ENCODE measurements at places on chromosomes 3 and 15.

- no peak for DNase-seq
Observed at GRCh38 chr3:40325465-40325864, 16.0 kb downstream of the EIF1B start.

GRCh38 chr3:23301819-23302218, 98.7 kb downstream of the UBE2E2 start:
- DNase-seq = no peak

GRCh38 chr15:34582461-34583371, 735 bp downstream of the GOLGA8B start:
- peak; percentile 26 for DNase-seq

DNA sequence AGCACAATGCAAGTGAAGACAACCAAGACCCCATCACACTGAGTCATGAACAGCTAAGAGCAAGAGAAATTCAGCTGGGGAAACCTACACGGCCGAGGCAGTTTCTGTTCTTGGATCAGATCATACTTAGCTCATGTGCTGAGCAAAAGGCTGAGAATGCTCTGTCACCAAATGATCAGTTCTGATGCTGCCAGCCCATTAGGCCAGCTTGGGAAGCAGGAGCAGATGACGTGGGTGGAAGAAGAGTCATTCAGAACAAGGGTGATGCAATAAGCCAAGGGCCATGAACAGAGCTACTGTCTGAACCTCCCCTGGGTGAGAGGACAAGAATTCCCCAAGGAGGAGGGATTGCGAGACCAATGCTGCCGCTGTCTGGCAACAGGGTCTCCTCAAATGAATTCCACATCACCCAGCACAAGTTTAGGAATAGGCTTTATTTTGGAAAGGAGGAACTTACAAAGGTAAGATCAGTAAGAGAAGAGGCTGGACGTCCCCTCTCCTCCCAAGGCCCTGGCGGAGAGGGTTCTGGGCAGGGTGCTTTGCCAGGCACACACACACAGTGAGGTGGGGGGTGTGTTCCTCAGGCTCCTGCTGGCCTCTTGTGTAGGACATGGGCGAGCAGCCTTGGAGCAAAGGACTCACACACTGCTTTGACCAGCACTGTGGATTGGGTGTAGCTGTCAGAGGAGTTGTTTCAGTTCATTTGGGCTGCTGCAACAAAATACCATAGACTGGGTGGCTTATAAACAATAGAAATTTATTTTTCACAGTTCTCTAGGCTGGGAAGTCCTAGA, 65.6 kb upstream of the CTXND1 start:
- no peak for DNase-seq

DNA sequence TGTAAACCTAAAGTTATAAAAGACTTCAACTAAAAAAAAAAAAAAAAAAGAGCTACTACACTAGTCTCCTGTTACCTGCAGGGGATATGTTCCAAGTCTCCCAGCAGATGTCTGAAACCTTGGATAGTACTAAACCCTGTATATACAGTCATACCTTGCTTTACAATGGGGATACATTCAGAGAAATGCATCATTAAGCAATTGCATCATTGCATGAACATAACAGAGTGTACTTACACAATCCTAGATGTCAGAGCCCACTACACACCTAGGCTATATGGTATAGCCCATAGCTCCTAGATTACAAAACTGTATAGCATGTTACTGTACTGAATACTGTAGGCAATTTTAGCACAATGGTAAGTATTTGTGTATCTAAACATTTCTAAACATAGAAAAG, 119.1 kb downstream of the GMPS start:
- no peak for DNase-seq

DNA sequence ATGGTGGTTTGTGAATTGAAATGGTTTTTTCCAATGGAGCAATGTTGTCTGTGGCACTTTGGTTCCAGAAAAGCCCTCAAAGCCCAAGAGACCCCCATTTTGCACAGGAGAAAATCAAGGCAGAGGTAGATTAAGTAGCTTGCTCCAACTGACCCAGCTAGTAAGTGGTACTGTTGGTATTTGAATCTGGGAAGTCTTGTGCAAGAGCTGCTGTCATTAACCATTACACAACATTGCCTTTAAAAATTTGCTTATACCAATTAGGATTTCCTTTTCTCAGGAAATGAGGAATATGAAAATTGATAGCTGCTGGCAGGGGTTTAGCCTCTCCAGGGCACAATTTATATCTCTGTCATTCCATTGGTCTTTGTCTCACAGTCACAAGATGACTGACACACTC, 102.4 kb upstream of the UBE3A start:
- no peak for DNase-seq

DNA sequence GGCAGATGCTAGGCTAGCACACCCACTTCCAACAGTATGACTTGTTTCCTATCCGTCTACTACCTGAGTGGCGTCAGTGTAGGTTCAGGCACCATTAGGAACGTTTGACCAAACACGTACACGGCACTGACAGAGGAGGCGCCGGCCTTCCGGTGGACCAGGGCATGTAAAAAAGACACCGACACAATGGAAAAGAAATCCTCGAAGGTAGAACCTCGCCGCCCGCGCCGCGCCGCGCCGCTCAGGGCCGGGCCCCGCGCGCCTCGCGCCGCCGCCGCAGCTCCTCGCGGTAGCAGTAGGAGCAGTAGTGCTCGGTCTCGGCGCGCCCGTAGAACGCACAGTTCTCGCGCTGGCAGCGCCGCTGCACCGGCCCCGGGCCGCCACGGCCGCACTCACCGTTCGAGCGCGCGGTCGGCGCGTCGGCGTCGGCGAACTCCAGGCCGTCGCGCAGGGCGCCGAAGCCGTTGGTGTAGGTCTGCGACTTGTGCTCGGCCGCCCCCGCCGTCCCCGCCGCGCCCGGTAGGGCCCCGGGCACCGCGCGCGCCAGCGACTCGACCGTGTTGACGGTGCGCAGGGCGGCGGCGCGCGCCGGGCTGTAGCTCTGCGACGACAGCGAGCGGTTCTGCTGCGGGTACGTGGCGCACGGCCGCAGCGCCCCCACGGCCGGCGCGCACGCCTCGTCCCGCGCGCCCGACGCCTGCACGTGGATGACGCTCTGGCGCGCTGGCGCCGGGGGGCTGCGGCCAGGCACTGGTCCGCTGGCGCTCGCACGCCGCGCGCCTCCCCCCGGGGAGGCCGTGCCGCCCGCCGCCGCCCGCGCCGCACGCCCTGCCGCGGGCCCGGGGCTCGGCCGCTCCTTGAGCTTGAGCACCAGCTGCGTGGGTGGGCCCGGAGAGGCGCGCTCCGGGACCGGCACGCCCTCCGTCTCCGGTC, 156.7 kb downstream of the KLF13 start:
- no peak for DNase-seq

- peak; percentile 62 for DNase-seq
Observed at GRCh38 chr3:193240850-193241706, at the start of gene PLAAT1. PLAAT1 (plus strand) TSS chr3:193241222; CDS start chr3:193255651, 14,429 bp downstream.

DNA sequence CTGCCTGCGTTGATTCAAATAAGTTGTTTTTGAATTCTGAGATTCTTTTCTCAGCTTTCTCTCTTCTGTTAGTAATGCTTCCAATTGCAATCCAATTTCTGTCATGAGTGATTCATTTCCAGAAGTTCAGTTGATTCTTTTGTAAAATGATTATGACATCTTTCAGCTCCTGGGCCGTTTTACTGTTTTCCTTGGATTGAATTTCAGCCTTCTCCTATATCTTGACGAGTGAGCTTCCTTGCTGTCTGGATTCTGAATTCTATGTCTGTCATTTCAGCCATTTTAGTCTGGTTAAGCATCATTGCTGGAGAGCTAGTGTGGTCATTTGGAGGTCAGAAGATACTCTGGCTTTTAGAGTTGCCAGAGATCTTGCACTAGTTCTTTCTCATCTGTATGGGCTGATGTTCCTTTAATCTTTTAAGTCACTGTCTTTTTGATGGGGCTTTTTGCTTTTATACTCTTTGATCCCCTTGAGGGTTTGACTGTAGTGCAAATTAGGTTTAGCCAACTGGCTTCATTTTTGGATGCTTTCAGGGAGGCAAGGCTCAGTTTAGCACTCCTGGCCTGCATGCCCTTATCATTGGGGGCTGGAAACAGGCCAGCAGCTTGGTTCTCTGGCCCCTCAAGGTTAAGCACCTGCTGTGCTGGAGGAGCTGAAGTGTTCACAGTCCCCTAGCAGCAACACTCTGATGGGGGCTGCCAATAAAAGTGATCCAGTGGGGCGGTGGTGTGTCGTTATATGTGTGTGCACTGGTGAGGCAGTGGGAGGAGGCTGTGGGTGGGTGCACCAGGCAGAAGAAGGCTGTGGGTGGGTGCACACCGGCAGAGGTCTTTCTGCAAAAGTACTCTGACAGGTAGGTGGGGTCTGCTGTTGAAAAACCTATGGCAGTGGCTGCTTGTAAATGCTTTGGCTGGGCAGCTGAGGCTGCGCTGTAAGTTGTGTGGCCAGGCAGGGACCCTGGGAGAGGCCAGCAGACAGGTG, 51.2 kb downstream of the MCTP2 start:
- DNase-seq = no peak

DNA sequence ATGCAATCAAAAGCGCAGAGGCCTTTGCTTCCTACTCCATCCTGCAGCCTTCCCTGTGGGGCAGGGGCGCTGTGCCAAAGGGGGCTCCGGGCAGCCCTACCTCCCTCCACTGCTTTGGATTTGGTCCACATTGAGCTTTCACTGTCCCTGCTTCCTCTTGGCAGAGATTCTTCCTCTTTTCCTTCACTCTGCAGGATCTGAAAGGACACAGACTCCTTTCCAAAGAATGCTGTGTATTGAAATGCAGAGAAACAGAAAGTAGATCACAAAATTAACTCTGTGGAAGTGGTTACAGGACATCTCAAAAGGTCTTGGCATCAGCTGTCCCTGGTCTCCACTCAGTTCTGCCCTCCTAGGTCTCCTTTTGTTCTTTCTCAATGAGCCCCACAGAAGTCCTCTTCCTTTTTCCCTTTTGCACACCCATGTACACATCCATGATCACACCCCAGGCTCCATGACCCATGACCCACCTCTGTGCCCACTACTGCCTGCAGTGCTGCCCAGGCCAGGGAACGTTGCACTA, 64.1 kb downstream of the CCR1 start:
- DNase-seq = no peak

GRCh38 chr3:31925271-31925630, 55.8 kb downstream of the OSBPL10 start:
- DNase-seq = no peak

DNA sequence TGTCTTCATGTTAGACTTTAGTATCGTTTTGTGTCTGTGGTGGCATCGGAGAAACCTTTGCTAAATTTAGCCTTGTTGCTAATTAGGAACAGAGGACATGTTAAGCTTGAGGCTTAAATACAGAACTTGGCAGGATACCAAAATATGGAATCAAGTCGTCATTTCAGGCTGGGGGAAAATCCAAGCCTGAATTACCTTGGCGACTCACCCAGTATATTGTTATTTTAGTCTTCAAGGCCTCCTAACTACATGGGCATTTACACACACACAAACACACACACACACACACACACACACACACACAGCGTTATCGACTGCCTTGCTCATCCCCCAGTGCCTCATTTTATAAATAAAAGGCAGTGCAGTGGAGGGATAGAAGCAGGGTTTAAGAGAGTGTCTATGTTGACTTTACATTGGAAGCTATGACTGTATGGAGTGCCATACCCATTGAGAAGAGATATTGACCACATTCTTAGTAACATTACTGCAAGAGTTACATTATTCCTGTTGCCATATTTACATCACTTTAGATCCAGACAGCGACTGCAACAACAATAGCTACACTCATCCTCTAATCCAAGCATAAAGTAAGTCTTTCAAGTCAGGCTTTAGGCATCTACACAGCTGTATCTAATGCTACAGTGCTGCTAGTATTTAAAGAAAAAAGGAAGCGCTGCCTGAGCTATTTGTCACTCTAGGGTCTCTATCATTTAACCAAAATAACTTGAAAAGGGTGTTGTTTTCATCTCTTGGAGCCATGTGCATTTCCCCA, 210.8 kb upstream of the SEMA6D start:
- DNase-seq = no peak

GRCh38 chr3:61903931-61904657, 342.7 kb downstream of the PTPRG start:
- DNase-seq = no peak

GRCh38 chr3:99319961-99320360, 318.4 kb upstream of the COL8A1 start:
- DNase-seq = no peak

DNA sequence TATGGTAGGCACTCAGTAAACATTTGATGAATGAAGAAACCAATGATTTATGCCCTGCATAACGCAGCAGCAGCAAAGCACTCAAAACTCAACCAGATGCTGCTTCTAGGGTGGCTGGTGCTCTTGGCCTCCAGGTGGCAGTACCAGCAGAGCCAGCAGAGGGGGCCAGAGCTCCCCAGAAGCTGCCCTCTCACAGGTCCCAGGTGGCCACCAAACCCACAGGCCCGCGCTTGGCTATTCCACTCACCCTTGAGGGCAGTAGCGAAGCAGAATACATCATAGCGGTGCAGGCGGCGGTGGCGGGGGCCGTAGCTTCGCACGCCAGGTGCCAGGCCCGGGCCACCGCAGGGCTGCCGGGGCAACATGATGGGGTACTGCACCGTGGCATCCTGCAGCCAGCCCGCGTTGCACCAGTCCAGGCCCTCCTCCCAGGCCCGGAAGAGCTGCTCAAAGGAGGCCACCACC, 16.6 kb downstream of the HAPLN3 start:
- DNase-seq = peak; percentile 47

GRCh38 chr3:111332488-111333080, 209.4 kb upstream of the CD96 start:
- no peak for DNase-seq

- DNase-seq = no peak
Observed at GRCh38 chr15:32843219-32843815, 125.5 kb downstream of the GREM1 start.

- DNase-seq = no peak
Observed at GRCh38 chr15:73573037-73573436, 60.2 kb downstream of the NPTN start.

GRCh38 chr3:64238971-64239667, 13.9 kb upstream of the PRICKLE2 start:
- no peak for DNase-seq

GRCh38 chr3:192892981-192893700, 24.5 kb downstream of the MB21D2 start:
- DNase-seq = no peak

DNA sequence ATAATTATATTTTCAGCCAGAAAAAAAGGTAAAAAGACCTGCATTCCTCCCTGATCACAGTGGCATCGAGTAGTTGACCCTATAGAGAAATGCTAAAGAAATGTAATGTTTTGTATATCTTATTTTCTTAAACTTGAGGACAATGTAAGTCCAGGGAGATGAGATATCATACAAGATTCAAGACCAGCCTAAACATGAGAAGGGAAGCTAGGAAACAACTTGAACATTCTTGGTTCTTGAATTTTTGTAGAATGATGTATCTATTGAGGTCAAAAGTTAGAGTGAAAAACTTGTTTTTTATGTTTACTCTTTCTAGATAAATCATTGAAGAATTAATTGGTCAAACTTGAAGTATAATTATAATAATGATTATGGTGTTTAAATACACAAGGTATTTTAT, 497.7 kb upstream of the TBL1XR1 start:
- no peak for DNase-seq

Measured in progenitor cell of endocrine pancreas (in vitro differentiated cells).